Activated CD4-positive, alpha-beta T cell treated with anti-CD3 and anti-CD28 coated beads for 36 hours (primary cell): ENCODE measurements at places on chromosomes 5 and 9.

GRCh38 chr5:175921061-175921730 lies 46.9 kb downstream of the THOC3 start:
- DNase-seq: no peak

- DNase-seq: no peak
Measured at GRCh38 chr5:72156946-72157624, 49.8 kb downstream of the MAP1B start.

GRCh38 chr5:72723581-72723980 lies 92.9 kb upstream of the TNPO1 start:
- DNase-seq: no peak

DNA sequence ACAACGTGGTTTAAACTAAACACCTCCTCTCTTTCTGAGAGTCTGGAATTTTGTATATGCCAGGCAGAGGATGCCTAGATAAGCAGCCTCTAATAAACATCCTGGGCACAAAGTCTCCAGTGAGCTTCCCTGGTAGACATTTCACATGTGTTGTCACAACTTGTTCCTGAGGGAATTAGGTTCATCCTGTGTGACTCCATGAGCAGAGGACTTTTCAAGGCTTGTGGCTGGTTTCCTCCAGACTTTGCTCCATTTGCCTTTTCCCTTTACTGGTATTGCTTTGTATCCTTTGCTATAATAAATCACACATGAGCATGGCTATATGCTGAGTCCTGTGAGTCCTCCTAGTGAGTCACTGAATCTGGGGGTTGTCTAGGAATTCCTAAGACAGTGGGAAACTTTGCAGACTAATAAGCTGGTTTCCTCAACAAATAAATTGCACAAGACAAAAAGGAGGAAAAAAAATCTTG lies 77.4 kb downstream of the NR2F1-AS1 start:
- no peak for DNase-seq

- no peak for DNase-seq
Measured at GRCh38 chr5:10220248-10220647, 29.4 kb downstream of the ATPSCKMT start.

DNA sequence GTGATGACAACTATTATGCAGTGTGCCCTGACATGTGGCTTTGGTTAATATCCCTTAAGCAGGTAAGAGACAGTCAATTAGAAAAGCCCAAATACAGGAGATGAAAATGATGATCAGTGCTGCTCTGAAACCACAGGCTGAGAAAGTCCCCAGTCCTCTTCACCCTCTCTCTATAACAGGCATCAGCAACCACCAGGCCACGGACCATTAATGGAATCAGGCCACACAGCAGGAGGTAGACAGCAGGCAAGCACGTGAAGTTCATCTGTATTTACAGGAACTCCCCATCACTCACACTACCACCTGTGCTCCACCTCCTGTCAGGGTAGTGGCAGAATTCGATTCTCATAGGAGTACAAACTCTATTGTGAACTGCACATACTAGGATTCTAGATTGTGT lies 591.6 kb upstream of the CYLC2 start:
- no peak for DNase-seq

- DNase-seq: no peak
Measured at GRCh38 chr9:20702570-20702969, 18.5 kb downstream of the FOCAD start.

DNA sequence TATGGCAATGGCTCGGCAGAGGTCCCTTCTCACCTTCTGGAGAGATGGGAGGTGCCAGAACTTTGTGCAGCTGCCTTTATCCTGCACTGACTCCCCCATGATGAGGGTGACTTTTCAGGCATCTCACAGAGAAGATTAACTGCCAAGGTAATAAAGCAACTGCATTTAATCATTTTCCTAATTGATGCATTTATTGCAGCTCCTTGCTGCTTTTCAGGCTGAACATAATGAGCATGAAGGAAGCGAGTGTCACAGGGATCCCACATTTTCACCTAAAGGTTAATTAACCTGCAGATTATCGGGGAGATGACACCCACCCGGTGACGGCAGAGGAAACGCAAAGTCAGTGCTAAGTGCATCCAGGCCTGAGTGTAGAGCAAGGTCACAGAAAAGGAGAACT lies 154.3 kb downstream of the ICE1 start:
- no peak for DNase-seq

GRCh38 chr9:90773617-90774016 lies 28.0 kb upstream of the SYK start:
- DNase-seq: no peak

- no peak for DNase-seq
Measured at GRCh38 chr9:18496256-18497000, 22.5 kb downstream of the ADAMTSL1 start.

GRCh38 chr9:98563988-98564387 lies 144.7 kb downstream of the GABBR2 start:
- no peak for DNase-seq

DNA sequence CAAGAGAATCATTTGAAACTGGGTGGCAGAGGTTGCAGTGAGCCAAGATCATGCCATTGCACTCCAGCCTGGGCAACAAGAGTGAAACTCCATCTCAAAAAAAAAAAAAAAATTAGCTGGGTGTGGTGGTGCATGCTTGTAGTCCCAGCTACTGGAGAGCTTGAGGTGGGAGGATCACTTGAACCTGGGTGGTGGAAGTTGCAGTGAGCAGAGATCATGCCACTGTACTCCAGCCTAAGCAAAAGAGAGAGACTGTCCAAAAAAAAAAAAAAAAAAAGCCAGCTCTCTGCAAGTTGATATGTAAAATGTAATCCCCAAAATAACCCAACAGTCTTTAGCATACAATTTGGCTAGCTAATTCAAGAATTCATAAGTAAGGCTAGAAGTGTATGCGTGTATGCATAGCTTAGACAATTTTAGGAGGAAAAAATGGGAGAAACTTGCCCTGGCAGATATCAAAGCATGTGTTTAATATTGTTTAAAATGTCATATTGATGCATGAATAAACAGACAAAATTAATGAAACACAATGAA lies 36.3 kb downstream of the C5orf22 start:
- no peak for DNase-seq

- DNase-seq: no peak
Measured at GRCh38 chr5:111859031-111859430, 102.0 kb upstream of the NREP start.
